Upper lobe of left lung (tissue), 6 donors: ENCODE measurements at places on chromosomes 11 and 22. TPM values are rescaled to one million over a fixed set of nuclear protein-coding genes. Genes with fewer than 3 reads are reported as not detected.

GRCh38 chr22:44838316-44839016 is 86.1 kb downstream of the ARHGAP8 start:
- no peaks in the 10 kb centered on the region for H3K27me3 ChIP-seq
- no peak for DNase-seq
- H3K4me3 ChIP-seq, result no peak overlapping the region
- H3K4me1 ChIP-seq, result no peaks in the 10 kb centered on the region

RTN4RL2 gene
- total RNA-seq, result 2.6 TPM

SVIP gene
- total RNA-seq, result 19.9 TPM

GRCh38 chr11:87114093-87114492 is 76.4 kb downstream of the TMEM135 start:
- no peaks in the 10 kb centered on the region for H3K4me1 ChIP-seq
- no peak overlapping the region for H3K4me3 ChIP-seq
- DNase-seq, result no peak
- H3K27me3 ChIP-seq, result no peaks in the 10 kb centered on the region
- H3K36me3 ChIP-seq, result no peaks in the 10 kb centered on the region

DNA sequence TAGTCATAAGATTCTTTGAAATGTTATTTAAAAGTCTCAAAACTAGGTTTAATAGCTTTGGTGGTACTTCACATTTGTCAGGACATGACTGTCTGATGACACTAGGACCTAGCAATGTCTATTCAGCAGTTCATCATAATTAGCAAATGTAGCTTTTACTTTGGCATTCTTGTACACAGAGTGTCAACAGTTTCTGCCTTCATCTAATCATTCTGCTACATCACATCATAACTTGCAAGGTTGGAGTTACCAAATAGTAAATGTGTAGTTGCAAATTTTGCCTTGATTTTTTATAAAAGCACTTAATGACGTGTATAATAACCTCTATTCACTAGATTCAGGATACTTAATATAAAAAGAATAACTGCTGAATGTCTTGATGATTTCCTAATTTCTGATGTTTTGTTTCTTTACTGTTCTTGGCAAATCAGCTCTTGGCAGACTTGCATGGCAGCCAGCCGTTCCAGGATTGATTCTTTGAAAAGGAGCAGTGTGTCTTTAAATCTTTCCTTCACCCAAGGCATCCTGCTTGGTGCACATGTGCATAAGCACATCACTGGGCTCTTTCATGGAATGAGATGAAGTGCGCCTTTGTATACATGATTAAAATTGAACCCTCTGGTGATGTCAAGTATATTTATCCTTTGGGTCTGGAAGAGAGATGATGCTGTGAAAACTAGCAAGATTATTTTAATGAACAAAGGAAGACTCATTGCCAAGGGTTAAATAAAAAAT is 12.2 kb downstream of the FBXO7 start:
- no peak overlapping the region for H3K27ac ChIP-seq
- H3K27me3 ChIP-seq, result no peaks in the 10 kb centered on the region
- peaks cover 19% of the 10 kb centered on the region for H3K4me1 ChIP-seq
- peaks cover 15% of the 10 kb centered on the region for H3K36me3 ChIP-seq
- no peak overlapping the region for H3K4me3 ChIP-seq
- DNase-seq, result no peak

NDUFS3 gene
- 85.2 TPM for total RNA-seq

DNA sequence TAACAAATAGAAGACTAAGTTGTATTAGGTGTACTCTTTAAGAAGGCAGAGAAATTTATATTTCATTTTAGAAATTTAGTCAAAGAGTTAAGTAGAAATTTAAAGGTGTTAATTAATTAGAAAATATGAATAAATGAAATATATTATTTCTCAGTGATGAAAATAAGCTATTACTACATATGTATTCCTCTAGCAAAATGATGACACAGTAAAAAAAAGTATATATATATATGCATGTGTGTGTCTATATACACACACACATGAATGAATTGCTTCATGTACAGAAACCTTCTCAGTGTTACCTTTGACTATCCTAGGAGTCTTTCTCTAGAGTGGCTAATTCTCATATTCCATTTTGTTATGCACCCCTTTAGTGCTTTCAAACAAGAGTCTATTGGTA is 7.7 kb downstream of the RNF141 start:
- no peaks in the 10 kb centered on the region for H3K27me3 ChIP-seq
- H3K27ac ChIP-seq, result no peak overlapping the region
- no peak for DNase-seq
- H3K36me3 ChIP-seq, result peaks cover 13% of the 10 kb centered on the region

DNA sequence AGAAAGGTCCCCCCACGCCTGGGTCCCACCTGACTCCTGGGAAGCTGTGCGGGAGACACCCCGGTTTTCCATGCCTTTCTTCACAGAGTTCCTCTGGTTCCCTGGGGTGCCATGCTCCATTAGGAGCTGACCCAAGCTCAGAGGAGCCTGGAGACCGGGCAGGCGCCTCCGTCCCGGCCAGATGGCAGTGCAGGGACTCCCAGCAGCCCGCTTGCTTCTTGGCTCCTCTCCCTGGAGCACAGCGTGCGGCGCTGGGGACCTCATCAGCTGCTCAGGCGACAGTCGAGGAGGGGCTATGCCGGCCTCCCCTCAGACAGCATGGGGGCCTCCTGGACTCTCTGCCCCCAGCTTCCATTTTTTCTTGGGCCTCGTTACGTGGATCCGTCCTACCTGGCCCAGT is 13.1 kb upstream of the TTLL12 start:
- H3K36me3 ChIP-seq, result no peaks in the 10 kb centered on the region
- no peaks in the 10 kb centered on the region for H3K4me1 ChIP-seq
- no peak overlapping the region for H3K27ac ChIP-seq
- DNase-seq, result peak; percentile 74

- no peak for DNase-seq
- no peak overlapping the region for H3K4me3 ChIP-seq
- no peak overlapping the region for H3K27ac ChIP-seq
- H3K27me3 ChIP-seq, result no peaks in the 10 kb centered on the region
Measured at GRCh38 chr11:47071341-47071740, 105.3 kb downstream of the ARFGAP2 start.

GRCh38 chr22:39308614-39309363 is 10.6 kb downstream of the RPL3 start:
- H3K4me1 ChIP-seq, result peaks cover 30% of the 10 kb centered on the region
- peak overlapping the region; percentile 58 for H3K27ac ChIP-seq
- H3K4me3 ChIP-seq, result no peak overlapping the region
- no peaks in the 10 kb centered on the region for H3K27me3 ChIP-seq
- peak; percentile 73 for DNase-seq

PELI3 gene
- 15.7 TPM for total RNA-seq

DNA sequence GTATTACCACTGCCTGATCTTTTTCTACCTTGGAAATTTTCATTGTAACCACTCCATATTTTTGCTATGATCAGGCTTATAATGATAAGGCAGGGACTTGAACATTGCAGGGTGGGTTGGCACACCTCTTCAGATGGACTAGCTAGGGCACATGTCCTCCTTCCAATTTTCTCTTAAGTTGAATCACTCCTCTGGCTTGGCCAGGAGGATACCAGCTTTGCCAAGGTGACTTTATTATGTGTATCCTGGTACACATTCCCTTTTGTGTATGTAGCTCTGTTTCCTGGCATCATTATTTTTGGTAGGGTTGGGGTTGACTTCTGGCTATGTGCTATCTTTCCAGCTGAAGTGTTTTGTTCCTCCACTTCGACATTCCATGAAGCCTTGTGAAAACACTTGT is 8.5 kb upstream of the LDLRAD3 start:
- DNase-seq, result no peak
- no peaks in the 10 kb centered on the region for H3K36me3 ChIP-seq
- H3K4me3 ChIP-seq, result no peak overlapping the region
- no peaks in the 10 kb centered on the region for H3K27me3 ChIP-seq

- no peak for DNase-seq
- no peaks in the 10 kb centered on the region for H3K27me3 ChIP-seq
- H3K4me3 ChIP-seq, result no peak overlapping the region
- peaks cover 56% of the 10 kb centered on the region for H3K36me3 ChIP-seq
Measured at GRCh38 chr11:116777056-116777455, 4.3 kb upstream of the BUD13 start.

- H3K36me3 ChIP-seq, result no peaks in the 10 kb centered on the region
- H3K27me3 ChIP-seq, result no peaks in the 10 kb centered on the region
- H3K4me3 ChIP-seq, result no peak overlapping the region
- H3K4me1 ChIP-seq, result peaks cover 17% of the 10 kb centered on the region
Measured at GRCh38 chr11:95704865-95705264, 84.7 kb downstream of the FAM76B start.

DNA sequence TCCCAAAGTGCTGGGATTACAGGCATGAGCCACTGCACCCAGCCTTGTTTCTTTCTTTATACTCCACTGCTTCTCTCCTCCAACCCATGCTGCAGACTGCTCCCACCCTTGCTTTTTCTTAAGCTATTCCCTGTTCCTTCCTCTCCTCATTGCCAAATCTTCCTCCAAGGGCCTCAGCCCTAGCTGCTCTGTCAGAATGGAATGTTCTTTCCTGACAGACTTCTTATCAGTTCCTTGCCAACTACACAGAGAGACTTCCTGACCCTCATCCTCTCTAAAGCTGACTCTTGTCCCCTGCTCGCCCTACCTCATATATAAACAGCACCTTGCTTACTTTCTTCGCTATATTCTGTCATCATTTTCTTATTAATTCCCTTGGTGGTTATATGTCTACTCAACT is 16.9 kb upstream of the PIK3C2A start:
- no peak overlapping the region for H3K4me3 ChIP-seq
- peak overlapping the region; percentile 73 for H3K27ac ChIP-seq
- peaks cover 8% of the 10 kb centered on the region for H3K4me1 ChIP-seq
- no peaks in the 10 kb centered on the region for H3K36me3 ChIP-seq
- no peaks in the 10 kb centered on the region for H3K27me3 ChIP-seq
- no peak for DNase-seq

- H3K27ac ChIP-seq, result no peak overlapping the region
- H3K4me1 ChIP-seq, result no peaks in the 10 kb centered on the region
- DNase-seq, result peak; percentile 73
- peaks cover 27% of the 10 kb centered on the region for H3K36me3 ChIP-seq
- no peak overlapping the region for H3K4me3 ChIP-seq
Measured at GRCh38 chr22:41355895-41356294, 25.8 kb upstream of the TEF start.

GRCh38 chr11:12810568-12810894 is 136.3 kb downstream of the TEAD1 start:
- no peak for DNase-seq
- H3K4me1 ChIP-seq, result peaks cover 27% of the 10 kb centered on the region

RASD2 gene
- 0.49 TPM for total RNA-seq

FAM111B gene
- total RNA-seq, result 0.92 TPM

DNA sequence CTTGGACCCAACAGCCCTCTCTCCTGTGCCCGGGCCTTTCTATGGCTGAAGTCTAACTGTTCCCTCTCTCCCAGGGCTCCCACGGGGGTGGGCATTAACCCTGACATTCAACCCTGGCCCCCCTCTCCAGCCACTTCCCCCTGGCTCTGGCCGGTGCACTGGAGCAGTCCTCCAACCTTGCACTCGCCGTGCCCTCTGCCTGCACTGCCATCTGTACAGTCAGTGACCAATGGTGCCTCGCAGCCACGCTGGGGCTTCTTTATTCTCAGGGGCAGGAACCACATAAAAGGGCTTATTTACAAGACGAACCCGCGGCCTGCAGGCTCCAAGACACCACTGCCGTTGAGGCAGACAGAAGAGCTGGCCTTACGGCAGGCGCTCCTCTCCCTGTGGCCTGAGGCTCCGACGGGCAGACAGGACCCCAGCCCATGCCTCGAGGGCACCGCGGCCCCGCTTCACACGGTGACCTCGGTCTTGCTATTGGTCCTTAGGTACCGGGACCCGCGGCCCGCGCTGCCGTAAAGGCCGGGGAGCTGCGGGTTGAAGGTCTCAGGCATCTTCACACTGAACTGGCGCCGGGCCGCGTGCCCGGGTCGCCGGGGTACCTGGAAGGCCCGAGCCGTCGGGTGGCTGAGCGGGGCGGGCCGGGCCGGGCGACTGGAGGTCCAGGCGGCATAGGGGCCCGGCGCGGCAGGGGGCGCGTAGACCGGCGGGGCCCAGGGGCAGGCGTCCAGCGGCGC is 5.4 kb downstream of the SHISA8 start:
- H3K36me3 ChIP-seq, result peaks cover 16% of the 10 kb centered on the region
- DNase-seq, result peak; percentile 87
- peaks cover 53% of the 10 kb centered on the region for H3K27me3 ChIP-seq
- peak overlapping the region; percentile 28 for H3K4me3 ChIP-seq
- H3K4me1 ChIP-seq, result peaks cover 21% of the 10 kb centered on the region
- no peak overlapping the region for H3K27ac ChIP-seq

DNA sequence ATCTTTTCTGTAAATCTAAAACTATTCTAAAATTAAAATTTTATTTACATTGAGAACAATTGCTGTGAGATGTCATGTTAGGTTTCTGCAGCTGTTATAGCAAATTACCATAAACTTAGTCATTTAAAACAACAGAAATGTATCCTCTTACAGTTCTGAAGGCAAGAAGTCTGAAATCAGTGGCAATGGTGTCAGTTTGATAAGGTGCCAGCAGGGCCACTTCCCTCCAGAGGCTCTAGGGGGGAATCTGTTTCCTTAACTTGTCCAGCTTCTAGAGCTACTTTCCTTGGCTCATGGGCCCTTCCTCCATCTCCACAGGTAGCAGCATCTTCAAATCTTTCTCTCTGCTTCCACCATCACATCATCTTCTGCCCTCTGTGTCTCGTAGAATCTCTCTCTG is 23.0 kb downstream of the MOGAT2 start:
- H3K4me1 ChIP-seq, result no peaks in the 10 kb centered on the region
- H3K27me3 ChIP-seq, result no peaks in the 10 kb centered on the region
- no peak for DNase-seq
- no peak overlapping the region for H3K27ac ChIP-seq
- no peaks in the 10 kb centered on the region for H3K36me3 ChIP-seq
